ENCODE measurements at places on chromosomes 5 and 9. TPM values are rescaled to one million over a fixed set of nuclear protein-coding genes. Genes with fewer than 3 reads are reported as not detected.

CCL27 gene
- not detected for total RNA-seq

FAM170A gene
- not detected for total RNA-seq

ESM1 gene
- 3.9 TPM for total RNA-seq

SLC36A3 gene
- not detected for total RNA-seq

GPR21 gene
- 6.4 TPM for total RNA-seq

GABRG2 gene
- total RNA-seq = not detected

RLN2 gene
- not detected for total RNA-seq

RNF130 gene
- 83.9 TPM for total RNA-seq

KIAA1958 gene
- 5.8 TPM for total RNA-seq

MARCHF11 gene
- total RNA-seq = not detected

NTRK2 gene
- 27.9 TPM for total RNA-seq

PLPPR1 gene
- not detected for total RNA-seq

SLC6A19 gene
- total RNA-seq = not detected

GRCh38 chr5:1431021-1431811 lies 14.0 kb downstream of the SLC6A3 start:
- no peak for DNase-seq

DNA sequence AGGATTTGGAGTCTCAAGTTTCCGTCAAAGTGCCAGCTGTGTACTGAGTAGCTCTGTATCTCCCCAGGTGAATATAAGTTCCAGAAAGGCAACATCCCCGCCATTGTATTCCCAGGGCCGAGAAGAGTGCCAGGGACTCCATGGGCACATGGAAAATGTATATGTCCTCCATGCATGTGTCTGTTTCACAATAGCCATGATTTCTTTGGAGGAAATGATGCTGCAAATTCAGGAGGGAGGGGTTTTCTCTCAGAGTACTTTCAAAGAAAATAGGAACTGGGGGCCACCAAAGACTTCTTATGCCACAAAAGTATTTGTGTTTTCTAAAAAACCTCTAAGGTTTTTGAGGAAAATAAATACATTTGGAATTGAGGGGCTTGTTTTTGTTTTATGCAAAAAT lies 524.6 kb downstream of the BNC2 start:
- DNase-seq = no peak

DNA sequence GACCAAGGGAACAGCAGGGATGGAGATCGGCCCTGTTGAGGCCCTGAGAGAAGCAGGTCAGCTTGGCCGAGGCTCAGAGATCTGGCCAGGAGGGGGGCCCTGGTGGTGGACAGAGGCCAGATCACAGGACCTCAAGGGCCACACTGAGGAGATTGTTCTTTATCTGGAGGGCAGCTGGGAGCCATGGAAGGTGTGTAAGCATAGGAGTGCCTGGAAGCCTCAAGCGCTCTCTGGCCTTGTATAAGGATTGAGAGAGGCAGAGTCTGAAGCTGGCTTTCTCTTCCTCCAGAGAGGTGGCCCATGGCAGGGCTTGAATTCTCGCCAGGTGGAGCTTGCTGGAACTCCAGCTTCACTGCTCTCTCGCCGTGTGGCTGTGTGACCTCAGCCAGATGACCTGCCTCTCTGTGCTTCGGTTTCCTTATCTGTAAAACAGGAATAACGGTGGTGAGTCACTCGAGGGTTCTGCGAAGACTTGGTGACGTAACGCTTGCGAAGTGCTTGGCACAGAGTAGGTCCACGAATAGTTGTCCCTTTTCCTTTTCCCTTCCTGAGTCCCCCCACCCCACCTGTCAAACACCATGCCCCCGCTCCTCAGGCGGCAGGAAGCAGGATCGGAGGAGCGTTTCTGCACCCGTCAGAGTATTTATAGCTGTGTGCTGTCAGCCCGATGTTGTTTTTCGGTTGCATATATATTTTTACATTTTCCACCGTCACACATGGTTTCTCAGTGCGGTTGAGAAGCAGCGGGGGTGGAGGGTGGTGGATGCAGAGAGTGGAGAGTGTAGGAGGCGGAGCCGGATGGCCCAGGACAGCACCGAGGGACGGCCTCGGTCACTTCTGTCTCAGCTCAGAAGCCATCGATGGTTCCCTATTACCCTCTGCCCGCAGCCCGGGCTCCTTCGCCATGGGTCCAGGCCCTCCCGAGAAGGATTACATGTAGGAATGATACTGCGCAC lies 17.0 kb upstream of the CRB2 start:
- no peak for DNase-seq

DNA sequence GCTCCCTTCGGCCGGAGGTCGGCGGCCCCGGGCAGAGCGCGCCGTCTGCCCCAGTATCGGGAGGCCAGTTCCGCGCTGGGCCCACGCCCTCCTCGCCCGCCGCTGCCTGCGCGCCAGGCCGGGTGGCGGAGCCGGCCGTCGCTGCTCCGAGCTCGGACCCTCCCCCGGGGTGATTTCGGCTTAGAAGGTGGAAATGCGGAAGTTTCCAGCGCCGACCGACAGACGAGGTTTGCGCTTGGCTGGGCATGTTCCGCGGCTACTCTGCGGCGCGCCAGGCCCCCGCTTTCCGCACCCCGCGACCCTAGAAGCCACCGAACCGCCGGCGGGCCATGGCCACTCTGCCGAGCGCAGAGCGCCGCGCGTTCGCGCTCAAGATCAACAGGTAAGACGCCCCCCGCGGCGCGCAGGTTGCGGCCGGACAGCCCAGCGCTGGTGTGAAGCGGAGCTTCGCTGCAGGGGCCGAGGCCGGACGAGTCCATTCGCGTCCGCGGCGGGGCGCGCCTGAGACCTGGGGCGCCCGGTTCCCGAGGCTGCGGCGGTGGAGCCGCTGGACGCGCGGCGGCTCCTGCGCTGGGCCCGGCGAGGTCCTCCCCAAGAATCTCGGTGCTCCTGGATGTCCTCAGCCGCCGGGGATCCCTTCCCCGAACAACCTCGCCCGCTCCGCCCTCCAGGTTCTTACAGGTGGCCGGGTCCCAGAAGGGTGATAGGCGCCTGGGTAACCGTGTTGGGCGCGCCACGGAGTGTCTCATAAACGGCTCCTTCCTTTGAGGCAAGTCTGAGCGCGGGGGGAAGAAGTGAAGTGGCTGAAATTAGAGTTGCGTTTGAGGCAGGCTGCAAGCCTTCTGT lies at the start of gene DOCK8:
DOCK8 (plus strand) TSS at position 218 of the 846 bp plus-strand sequence; CDS start at position 330, 112 bp downstream.
- no peak for DNase-seq

- no peak for DNase-seq
Observed at GRCh38 chr9:114507726-114508125, 2.5 kb upstream of the WHRN start.

GRCh38 chr9:72557549-72557948 lies 36.1 kb downstream of the TMC1 start:
- DNase-seq = no peak

DNA sequence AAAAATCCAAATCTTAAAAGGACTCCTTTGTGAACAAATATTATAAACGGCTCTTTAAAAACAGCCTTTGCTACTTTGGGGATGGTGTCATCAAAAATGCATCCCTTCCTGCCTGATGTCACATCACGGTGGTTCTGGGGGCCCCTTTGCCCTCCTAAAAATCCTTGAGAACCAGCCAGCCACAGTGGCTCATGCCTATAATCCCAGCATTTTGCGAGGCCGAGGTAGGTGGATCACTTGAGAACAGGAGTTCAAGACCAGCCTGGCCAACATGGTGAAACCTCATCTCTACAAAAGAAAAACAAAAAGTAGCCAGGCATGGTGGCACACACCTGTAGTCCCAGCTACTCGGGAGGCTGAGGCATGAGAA lies 43.9 kb downstream of the FNBP1 start:
- no peak for DNase-seq

DNA sequence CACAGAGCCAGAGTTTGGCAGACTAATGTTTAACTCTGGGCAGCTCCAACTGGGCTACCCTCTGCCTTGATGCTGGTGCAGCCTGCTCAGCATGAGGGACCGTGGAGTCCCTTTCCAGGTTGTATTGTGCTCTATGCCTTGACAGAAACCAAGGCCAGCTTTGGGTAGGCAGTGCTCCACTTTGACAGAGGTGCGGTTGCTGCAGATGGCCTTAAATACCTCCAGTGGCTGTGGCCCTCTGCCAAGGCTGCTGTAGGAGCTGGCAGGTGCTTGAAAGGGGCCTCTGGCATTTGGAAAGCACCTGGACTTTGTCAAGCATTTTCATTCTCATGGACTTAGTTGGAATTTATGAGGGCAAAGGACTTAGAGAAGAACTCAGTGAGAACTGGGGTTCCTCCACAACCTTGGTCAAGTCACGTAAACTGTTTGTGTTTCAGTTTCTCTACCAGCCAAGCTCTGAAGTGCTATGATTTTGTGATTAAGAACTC lies 249.7 kb upstream of the ZNF462 start:
- no peak for DNase-seq

DNA sequence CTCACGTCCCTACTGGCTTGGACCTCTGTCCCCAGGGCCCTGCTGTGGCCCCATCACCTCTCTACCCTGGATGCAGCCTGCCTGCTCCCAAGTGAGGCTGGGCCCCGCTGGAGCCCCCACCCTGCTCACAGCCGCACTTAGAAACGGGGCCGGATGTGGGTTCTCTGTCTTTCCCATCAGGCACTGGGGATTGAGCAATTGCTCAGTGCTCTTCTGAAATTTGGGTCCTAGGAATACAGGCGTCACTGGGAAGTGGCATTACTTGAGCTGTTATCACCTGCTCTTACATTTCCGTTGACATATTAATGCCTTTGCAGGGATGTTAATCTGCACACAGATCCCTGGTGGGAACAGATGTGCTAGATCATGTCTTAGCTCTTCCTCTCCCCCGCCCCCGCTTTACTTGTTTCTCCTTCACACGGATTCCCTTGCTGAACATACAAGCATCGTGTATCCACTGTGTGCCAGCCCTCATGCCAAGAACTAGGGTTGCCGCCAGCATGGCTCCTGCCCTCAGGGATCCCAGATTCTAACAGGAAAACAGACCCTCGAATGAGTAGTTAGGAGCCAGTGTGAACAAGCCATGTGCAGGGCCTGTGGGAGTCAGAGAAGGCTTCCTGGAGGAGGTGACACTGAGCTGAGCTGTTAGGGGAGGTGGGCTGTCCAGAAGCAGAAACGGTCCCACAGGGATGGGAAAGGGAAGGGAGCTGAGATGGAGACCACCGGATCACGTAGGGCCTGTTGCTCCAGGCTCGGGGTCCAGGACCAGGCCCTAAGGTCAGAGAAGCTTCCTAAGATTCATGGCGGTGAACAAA lies 65.1 kb downstream of the NEK6 start:
- no peak for DNase-seq

GRCh38 chr5:87138091-87138805 lies 129.4 kb upstream of the RASA1 start:
- no peak for DNase-seq

- DNase-seq = no peak
Observed at GRCh38 chr5:150703762-150704161, 2.9 kb upstream of the RBM22 start.

GRCh38 chr5:59104400-59105127 lies 521.7 kb downstream of the RAB3C start:
- DNase-seq = no peak

DNA sequence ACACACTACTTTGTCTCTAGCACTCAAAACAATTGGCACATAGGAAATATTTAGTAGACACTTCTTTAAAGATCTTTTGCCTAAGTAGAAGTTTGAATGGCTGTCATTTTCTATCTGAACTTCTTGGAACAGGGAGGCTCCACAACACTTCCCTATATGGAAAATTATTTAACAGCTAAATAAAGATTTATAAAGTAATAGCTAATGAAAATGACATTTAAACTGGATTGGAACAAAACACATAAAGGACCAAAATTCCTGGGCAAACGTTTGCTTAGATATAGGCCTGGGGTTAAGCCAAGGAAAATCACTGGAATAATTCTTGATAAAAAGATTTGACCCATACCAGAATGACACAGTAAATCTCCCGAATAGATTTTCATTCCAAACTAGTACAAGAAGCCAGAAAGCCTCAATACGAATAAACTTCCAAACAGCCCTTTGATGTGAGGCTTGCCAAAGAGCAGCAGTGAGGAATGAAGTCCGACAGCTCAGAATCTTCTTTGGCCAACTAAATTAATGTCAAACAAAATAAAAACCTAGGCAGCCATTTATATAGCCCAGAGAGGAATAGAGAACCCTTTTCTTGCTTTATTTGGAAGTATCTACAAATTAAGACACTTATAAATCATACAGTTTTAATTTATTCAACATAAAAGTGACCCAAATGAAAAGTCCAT lies 20.3 kb upstream of the RNF180 start:
- DNase-seq = no peak

DNA sequence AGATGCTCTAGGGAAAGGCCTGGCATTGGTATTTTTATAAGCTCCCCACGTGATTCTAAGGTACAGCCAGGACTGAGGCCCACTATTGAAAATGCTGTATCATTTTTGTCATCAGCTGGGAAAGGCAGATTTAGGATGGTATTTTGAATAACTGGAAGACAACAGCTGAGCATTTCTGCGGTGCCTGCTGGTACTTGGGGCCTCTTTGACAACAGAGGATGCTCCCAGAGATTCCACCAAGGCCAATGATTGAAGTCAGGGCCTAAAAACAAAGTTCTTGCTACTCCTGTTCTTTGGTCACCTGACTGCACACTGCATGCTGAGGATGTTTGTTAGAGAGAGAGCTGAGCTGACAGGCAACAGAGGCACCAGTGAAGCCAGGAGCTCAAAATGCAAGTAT lies 8.1 kb downstream of the FBLL1 start:
- no peak for DNase-seq

DNA sequence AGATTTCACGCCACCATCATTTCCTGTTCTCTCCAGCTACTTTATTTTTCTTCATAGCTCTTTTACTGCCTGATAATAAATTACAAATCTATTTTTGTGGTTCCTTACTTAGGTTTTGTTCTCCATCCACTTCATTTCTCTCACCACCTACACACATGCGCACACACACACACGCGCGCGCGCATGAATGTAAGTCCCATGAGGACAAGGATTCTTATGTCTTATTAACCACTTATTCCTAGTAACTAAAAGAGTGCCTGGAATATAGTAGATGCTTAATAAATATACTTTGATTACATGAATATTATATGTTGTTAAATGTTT lies 116.5 kb downstream of the TRPM6 start:
- DNase-seq = no peak

DNA sequence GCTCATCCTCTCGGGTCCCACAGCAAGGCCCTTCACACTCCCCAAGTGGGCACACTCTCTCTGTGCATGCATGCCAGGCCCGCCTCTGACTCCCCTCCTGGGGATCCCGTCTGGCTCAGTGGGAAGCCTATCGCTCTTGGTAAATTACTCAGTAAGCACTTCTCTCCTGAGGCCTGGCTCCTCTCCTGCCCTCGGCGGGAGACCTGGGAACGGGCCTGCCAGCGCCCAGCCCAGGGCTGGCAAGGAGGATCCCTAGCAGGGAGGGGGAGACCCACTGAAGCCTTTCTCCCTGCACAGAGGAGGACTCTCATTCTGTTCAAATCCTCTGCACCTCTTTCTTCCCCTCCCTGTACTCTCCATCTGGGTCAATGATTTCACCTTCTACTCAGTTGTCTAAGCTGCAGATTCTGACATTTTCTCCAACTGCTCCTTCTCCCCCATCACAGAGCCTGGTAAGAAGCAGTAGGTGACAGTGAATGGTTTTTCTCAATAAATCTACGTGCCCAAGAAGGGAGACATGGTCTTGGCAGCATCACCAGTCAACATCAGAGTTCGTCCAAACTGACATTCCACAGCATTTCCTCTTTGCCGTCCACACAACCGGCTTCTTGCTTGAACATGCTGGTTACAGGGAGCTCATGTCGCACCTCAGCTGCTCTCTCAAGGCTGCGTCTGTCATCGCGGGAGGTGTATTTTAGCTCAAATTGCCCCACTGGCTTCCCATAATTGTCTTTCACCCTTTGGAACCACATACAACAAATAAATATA lies 81.9 kb downstream of the GPR21 start:
- no peak for DNase-seq

GRCh38 chr9:33988219-33988890 lies 60.3 kb downstream of the UBAP2 start:
- DNase-seq = no peak

GRCh38 chr5:106019261-106019660 lies 1651.5 kb downstream of the EFNA5 start:
- DNase-seq = no peak

Data from thoracic aorta (tissue), 2 donors.